ENCODE measurements at places on chromosomes 16 and 17. TPM values are rescaled to one million over a fixed set of nuclear protein-coding genes. Genes with fewer than 3 reads are reported as not detected.

DNA sequence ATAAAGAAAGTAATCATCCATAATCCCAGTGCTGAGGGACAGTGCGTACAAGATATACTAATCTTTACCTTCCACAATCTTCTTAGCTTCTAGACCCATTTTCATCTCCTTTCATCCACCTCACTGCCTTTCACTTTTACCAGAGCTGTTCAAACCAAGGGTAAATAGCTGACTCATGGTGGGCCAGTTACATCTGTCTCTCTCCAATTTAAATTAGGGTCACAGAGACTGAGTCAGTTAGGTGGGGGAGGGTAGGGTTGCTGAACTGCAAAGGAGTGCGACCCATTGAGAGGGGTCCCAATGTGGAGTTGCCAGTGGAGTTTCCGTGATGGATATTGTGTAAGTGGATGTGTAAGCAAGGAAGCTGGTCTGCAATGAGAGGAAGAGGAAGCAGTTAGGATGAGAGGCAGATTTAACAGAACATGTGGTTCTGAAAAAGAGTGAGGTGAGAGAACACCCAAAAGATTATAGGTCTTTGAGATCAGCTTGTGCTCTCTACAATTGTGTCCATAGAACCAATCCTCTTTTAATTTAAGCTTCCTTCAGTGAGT is 83.5 kb downstream of the GP2 start:
- no peaks in the 10 kb centered on the region for H3K27me3 ChIP-seq
- no peak overlapping the region for H3K4me3 ChIP-seq
- no peaks in the 10 kb centered on the region for H3K4me1 ChIP-seq
- H3K27ac ChIP-seq: no peak overlapping the region
- DNase-seq: no peak

GRCh38 chr16:25007284-25007984 is 7.7 kb downstream of the ARHGAP17 start:
- DNase-seq: no peak
- peaks cover 19% of the 10 kb centered on the region for H3K4me1 ChIP-seq
- H3K27me3 ChIP-seq: no peaks in the 10 kb centered on the region
- no peak overlapping the region for H3K27ac ChIP-seq

GRCh38 chr17:83160443-83161297 is 81.3 kb downstream of the METRNL start:
- no peaks in the 10 kb centered on the region for H3K27me3 ChIP-seq
- H3K4me3 ChIP-seq: no peak overlapping the region
- DNase-seq: peak; percentile 10
- H3K36me3 ChIP-seq: no peaks in the 10 kb centered on the region
- H3K27ac ChIP-seq: no peak overlapping the region

DNA sequence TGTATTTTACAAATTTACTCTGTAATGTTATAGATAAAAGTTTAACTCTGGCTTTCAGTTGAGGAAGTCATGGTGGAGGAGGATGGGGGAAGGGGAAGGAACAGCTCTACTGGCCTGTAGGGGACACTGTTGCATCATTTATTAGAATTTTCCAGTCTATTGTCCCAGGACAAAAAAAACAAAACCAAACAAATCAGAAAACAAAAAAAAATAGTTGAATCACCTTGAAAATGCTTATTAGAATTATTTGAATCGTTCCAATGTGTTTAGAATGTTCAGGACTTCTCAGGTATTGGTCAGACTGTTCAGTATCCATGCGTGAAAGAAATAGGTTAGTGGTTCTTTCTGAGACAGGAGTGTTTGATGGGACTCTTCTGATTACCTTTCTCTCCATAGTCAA is 242.0 kb downstream of the FTO start:
- no peaks in the 10 kb centered on the region for H3K36me3 ChIP-seq
- H3K27ac ChIP-seq: no peak overlapping the region
- DNase-seq: no peak
- H3K27me3 ChIP-seq: no peaks in the 10 kb centered on the region

- no peak overlapping the region for H3K4me3 ChIP-seq
- no peaks in the 10 kb centered on the region for H3K4me1 ChIP-seq
- no peaks in the 10 kb centered on the region for H3K27me3 ChIP-seq
These were observed 125.3 kb downstream of the SHISA6 start for GRCh38 chr17:11366272-11366850.

P2RX5 gene
- 2.0 TPM for total RNA-seq
